Spinal cord (tissue), 10 donors: ENCODE measurements at places on chromosomes 3 and 15.

DNA sequence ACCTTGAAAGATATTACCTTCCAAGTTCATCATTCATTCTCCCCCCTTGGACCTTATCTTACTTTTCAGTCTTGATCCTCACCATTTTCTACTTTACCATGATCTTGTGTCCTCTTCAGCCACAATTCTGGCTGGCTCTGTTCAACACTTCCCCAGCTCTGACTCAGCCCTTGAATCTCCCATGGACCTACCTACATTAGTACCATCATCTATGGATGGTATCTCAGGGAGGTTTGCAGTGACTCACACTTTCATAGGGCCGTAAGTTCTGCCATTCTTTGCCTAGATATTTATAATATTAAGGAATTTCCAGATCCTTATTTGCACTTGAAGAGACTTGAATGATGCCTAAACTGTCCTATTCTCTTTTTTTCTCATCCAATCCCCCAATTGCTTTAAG is 213.7 kb upstream of the RORA start:
- DNase-seq = no peak

GRCh38 chr3:43077707-43078106 is 28.2 kb downstream of the POMGNT2 start:
- no peak for DNase-seq

GRCh38 chr15:69014454-69014853 is at the start of gene NOX5:
TSS of gene NOX5 (plus strand) at chr15:69014695. CDS start at chr15:69014736, 41 bp downstream.
- DNase-seq = no peak

DNA sequence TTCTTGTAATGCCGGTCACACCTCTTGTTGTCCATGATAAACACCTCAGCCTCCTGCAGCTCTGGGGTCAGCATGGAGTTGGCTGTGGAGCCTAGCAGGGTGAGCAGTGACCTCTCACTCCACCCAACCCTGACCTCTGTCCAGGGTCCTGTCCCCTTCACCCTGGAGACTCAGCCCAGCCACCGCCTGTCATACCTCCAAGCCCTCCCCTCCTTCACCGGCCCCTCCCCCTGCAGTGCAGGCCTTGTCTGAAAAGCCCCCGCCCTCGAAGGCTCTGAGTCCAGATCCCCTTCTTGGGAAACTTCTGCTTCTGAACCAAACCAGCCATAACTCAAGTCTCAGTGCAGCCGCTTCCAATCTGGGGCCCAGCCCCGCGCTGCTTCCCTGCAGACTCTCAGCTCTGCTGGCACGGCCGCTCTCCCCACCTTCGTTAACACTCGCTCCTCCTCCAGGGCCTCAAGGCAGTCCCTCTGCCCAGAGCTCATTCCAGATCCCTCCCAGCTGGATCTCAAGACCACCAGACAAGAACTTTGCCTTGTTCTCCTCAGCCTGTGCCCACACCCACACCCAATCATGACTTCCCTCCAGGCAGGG is 25.4 kb upstream of the PRSS50 start:
- no peak for DNase-seq

- DNase-seq = no peak
These were observed 481.4 kb downstream of the NSUN3 start for GRCh38 chr3:94544131-94544789.

GRCh38 chr3:73475175-73475574 is 149.6 kb downstream of the PDZRN3 start:
- DNase-seq = no peak

GRCh38 chr3:188156056-188156455 is 2.1 kb downstream of the LPP start:
- DNase-seq = no peak
